ENCODE measurements at places on chromosomes 4 and X.

- no peak for DNase-seq
Measured at GRCh38 chr4:85701861-85702321, 226.9 kb downstream of the ARHGAP24 start.

DNA sequence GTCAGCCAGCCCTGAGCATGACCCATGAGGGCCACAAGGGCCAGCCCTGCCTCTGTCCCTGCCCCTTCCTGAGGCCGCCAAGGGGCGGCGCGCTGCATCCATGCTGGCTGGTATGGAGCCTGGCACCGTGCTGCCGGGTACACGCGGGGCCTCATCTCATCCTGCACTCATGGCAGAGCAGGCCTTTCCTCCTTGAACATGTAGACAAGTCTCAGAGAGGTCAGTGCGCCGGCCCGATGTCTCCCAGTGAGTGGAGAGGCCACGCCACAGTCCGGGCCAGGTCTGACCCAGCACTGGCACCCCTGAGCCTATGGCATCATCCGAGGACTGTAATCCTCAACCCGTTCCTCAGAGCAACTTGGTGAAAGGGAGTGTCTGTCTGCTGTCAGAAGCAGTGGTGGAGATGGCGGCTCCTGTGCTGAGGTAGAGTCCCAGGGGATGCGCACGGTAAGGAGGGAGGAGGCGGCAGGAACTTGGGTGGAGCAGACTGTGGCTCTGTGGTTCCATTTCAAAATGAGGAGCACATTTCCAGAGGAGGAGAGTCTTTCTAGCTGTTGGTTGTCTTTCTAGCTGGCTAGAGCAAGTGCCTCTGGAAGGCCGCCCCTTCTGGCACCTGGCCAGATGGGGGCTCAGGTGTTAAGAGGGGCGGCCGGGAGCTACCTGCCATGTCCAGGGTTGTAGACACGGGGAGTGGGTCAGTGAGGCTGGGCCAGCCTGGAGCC is 32.8 kb downstream of the TRMT44 start:
- DNase-seq: no peak

- no peak for DNase-seq
Measured at GRCh38 chrX:20129547-20129946, 12.1 kb downstream of the EIF1AX start.

DNA sequence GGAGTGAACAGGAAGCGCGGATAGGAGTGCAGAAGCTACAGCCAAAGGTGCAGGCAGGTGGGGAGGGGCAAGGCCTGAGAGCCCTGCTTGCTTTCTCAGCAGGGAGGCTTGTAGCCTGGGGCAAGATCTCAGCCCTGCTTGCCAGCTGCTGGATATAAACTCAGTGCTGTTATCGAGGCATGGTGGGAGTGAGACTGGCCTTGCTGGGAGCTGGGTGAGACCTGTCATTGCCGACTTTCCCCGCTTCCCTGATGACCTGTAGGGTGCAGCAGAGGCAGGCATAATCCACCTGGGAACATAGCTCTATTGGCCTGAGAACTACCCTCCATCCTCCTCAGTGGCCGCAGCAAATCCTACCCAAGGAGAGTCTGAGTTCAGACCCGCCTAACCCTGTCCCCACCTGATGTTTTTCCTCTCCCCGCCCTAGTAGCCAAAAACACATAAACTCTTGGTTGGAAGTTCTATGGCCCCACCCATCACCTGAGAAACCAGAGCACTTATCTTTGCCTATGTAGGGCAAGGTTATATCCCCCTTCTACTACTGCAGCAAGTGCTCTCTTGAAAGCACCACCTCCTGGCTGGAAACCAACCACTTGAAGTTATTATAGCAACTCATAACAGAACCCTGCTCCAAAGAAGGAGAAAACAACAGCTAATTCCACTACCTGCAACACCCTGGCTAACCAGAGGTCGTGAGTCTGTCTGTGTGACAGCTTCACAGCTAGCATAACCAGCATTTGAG is 80.7 kb downstream of the FHIP1A start:
- DNase-seq: no peak

- no peak for DNase-seq
Measured at GRCh38 chrX:12379671-12380070, 241.4 kb downstream of the FRMPD4 start.

DNA sequence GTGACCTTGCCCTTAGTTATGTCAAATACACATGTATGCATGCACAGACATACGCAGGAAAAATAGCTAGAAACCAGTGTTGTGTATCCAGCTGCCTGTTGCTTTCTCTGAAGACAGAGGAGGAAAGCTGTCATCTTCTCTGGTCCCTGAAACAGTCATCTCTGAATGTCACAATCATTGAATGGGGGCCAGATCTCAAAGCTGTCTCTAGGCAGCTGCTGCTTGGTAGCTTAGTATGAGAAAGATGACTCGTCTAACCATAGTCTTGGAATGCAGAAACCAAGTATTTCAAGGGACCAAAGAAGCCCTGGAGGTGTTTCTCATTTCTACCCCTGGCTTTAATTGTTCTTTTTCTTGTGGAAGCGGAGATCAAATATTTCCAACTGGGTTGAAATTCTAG is 4.0 kb downstream of the GRIA3 start:
- no peak for DNase-seq

DNA sequence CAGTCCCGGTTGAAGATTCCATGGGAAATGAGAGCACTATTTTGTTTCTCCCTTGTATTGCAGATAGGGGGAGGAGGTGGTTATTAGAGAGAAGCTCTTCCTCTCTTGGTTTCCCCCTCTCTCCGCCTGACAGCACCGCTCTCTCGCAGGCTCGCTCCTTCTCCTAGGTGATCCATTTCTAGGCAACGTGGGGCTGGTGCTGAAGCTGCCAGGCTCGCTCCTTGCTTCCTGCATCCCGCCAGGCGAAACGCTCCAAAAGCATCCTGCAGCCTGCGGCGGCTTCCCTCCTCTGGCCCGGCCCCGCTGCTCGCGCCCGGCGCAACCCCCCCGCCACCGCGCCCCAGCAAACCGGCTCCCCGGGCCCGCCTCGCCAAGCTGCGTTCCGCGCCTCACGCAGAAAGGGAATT is at the start of gene GRID2:
GRID2 (plus strand) TSS at position 346 of the 407 bp plus-strand sequence.
- DNase-seq: no peak

DNA sequence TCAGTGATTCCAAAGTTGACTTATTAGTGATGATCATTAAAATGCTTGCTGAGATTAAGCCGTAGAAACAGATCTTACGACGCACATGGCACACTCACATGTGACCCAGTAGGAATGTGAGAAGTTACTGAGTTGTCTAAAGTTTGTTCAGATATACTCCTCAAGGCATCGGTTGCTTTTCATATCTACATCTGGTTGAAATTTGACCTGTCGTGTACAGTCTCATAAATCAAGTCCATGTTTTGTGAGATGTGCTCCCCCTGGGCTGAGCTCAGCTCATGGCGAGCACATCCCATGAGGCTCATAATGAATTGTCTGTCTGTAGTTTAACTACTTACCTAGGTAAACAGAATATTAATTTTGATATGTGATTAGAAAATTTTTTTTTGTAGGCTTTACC is 67.0 kb downstream of the TNIP2 start:
- DNase-seq: no peak

DNA sequence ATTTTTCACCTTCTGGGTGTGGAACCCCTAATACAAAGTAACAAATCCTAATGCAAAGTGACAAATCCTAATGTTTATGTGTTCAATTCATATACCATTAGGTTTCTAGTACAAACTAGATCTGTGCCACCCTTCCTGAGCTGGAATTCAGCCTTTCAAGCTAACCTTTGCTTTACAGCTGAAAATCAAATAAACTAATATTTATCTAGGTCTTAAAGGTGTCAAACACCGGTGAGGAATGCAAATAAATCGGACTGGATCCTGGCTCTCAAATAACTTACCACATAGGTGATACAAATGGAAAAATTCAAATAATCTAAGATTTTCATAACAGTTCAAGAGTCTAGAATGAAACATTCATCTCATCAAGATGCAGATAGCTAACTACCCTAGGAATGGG is 11.6 kb downstream of the IRF2 start:
- DNase-seq: no peak

- DNase-seq: no peak
Measured at GRCh38 chr4:155773196-155773800, 14.5 kb downstream of the GUCY1B1 start.

- DNase-seq: no peak
Measured at GRCh38 chr4:147790412-147790811, 58.5 kb downstream of the ARHGAP10 start.

DNA sequence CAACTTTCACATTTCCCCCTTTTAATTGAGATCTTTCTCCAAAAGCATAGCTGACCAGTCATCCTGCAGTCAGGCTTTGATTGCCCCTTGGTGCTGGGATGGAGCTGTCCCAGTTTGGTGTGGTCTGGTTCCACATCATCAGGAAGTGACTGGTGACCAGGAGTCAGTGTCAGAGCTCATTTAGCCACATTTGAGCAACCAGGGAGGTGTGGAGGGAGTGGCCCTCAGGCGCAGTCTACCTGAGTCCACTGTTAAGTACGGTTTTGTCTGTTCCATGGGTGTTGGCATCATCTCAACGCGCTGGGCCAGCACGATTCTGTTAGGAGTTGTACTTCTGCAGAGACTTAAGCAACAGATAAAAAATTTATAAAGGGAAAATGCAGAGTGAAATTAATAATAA is 52.6 kb downstream of the RGS12 start:
- DNase-seq: no peak

GRCh38 chrX:13212191-13212651 is 107.6 kb downstream of the ATXN3L start:
- DNase-seq: no peak

DNA sequence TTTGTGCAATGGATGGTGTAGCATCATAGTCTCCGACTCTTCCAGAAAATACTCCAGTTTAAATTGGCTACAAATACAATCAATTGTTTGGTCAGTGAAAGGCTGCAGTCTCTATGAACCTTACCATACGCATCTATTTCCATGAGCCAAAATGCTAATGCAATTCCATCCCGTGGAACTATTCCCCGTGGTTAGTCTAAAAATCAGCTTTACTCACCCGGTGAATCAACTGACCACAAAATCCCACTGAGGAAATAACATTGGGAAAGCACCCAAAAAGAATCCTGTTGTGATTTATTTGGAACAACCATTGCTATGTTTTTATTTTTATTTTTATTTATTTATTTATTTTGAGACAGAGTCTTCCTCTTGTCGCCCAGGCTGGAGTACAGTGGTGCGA is 87.1 kb downstream of the DHX15 start:
- DNase-seq: no peak

- DNase-seq: no peak
Measured at GRCh38 chr4:15234856-15235126, 193.0 kb upstream of the C1QTNF7 start.

GRCh38 chr4:109290918-109291317 is 11.5 kb downstream of the COL25A1 start:
- DNase-seq: no peak

DNA sequence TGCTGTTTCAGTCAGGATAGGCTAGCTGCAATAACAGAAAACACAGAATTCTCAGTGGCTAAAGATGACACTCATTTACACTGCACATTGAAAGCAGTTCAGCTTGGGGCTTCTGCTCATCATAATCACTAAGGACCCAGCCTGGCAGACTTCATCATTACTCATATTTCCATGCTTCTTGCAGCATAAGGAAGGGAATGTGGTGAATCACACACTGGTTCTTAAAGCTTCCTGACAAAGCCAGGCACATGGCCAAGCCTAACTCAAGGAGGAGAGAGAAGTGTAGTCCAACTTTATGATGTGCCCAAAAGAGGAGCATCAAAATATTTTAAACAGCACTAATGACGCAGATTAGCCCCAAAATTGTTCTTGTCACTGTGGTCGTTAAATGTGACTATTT is 186.5 kb downstream of the BANK1 start:
- no peak for DNase-seq

DNA sequence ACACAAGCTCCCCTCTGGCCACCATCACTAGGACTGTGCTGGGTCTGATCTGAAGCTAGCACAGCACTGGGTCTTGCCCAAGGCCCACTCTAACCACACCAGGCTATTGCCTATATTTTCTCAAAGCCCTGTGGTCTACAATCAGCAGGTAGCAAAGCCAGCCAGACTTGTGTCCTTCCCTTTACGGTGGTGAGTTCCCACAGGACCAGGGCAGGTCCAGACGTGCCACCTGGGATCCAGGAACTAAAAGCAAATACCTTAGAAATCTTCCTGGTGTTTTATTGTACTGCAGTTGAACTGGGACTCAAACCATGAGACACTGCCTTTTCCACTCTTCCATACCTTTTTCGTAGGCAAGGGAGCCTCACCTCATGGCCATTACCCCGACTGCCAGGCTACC is 9.0 kb upstream of the MAGEC2 start:
- no peak for DNase-seq

DNA sequence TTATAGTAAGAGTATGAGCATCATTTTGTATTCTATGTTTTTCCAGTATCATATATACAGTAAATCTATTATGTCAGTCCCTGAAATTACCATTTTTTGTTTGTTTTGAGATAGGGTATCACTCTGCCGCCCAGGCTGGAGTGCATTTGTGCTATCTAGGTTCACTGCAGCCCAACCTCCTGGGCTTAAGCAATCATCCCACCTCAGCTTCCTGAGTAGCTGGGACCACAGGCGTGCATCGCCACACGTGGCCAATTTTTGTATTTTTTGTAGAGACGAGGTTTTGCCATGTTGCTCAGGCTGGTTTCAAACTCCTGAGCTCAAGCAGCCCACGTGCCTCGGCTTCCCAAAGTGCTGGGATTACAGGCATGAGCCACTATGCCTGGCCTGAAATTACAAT is 85.6 kb downstream of the ZNF330 start:
- no peak for DNase-seq

DNA sequence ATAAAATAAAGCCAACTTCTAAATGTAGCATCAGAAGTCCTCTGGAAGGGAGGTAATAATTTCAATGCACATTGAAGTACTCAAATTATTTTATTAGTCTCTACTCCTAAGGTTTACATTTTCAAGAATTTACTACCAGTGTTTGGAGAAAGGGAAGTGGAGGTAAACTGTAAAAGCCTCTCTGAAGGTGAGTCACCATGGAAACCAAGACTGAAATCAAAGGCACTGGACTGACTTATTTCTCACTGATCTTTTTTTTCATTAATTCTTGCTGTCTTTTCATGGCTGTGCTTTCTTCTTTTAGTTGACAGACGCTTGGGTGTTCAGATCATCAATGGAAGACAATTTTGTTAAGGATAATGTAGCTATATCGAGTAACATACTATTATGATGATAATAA is 9.7 kb downstream of the SLC39A8 start:
- no peak for DNase-seq

GRCh38 chrX:3230496-3230895 is 116.0 kb downstream of the MXRA5 start:
- no peak for DNase-seq

DNA sequence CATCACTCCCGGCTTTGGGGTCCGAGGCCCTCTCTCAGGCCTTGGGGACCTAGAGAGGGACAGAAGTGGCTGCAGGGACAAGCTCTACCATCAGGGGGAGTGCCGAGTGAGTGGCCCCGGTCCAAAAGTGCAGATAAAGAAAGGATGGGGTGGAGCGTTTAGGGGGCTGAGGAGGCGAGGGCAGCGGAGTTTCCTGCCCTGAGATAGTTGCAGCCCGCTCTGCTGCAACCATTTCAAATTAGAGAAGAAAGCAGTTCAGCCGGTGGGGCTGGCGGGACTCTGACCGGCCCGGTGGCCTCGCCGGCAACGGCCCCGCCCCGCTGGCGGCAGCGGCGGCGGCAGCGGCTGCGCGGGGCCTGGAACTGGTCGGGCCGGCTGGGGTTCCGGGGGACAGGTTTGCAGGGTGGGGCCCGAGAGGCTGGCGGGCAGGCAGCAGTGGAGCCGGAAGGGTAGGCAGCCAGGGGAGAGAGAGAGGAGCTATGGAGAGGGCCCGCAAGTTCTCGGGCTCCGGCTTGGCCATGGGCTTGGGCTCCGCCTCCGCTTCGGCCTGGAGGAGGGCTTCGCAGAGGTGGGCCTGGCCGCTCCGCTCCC is 7.6 kb downstream of the DLG3 start:
- peak; percentile 61 for DNase-seq

GRCh38 chrX:23667239-23668177 is at the start of gene PRDX4:
PRDX4 (plus strand) TSS chrX:23667493; CDS start chrX:23667571, 78 bp downstream.
- peak; percentile 84 for DNase-seq
